A549 treated with CpdA at 1 μM for 4 hours (cell line): ENCODE measurements at places on chromosomes 6 and 20. TPM values are rescaled to one million over a fixed set of nuclear protein-coding genes. Genes with fewer than 3 reads are reported as not detected.

The TINAG gene
- 0.08 to 0.59 TPM in 2 of 5 replicates, not detected in the others for total RNA-seq

The DEFB124 gene
- not detected in 5 replicates for total RNA-seq

The OXT gene
- total RNA-seq, result not detected in 5 replicates

The BPIFA2 gene
- 0.05 TPM in 1 of 5 replicates, not detected in the others for total RNA-seq

The CHMP4B gene
- total RNA-seq, result 160 to 203 TPM (median 186 TPM) in 5 replicates

The LIN28B gene
- 1.2 to 2.1 TPM (median 1.5 TPM) in 5 replicates for total RNA-seq

The TRIM38 gene
- total RNA-seq, result 1.8 to 2.5 TPM (median 1.9 TPM) in 5 replicates

The HLA-DQA1 gene
- not detected in 5 replicates for total RNA-seq

The EBF4 gene
- total RNA-seq, result 2.2 to 4.7 TPM (median 2.4 TPM) in 5 replicates

The HCRTR2 gene
- not detected in 5 replicates for total RNA-seq

The NKX2-2 gene
- not detected in 5 replicates for total RNA-seq

The TRIM15 gene
- 0.29 TPM in 1 of 5 replicates, not detected in the others for total RNA-seq

The ELOVL4 gene
- 1.5 to 2.0 TPM (median 1.7 TPM) in 5 replicates for total RNA-seq

The AGER gene
- total RNA-seq, result 1.2 to 2.3 TPM (median 1.7 TPM) in 5 replicates

The POM121L2 gene
- not detected in 5 replicates for total RNA-seq
